ENCODE measurements at places on chromosomes 6 and 20. TPM values are rescaled to one million over a fixed set of nuclear protein-coding genes. Genes with fewer than 3 reads are reported as not detected.

PACSIN1 gene
- not detected for total RNA-seq

C6orf118 gene
- not detected for total RNA-seq

TNNC2 gene
- total RNA-seq: 0.79 TPM

HCRTR2 gene
- not detected for total RNA-seq

ACTL10 gene
- total RNA-seq: 1.7 TPM

RAB44 gene
- total RNA-seq: 0.09 TPM

ABHD16B gene
- not detected for total RNA-seq

BHLHE23 gene
- not detected for total RNA-seq

PRRT1 gene
- total RNA-seq: 0.17 TPM

RNF114 gene
- 48.6 TPM for total RNA-seq

CLPSL2 gene
- total RNA-seq: not detected

PROKR2 gene
- not detected for total RNA-seq

SLC17A2 gene
- total RNA-seq: not detected

PRIM2 gene
- total RNA-seq: 9.7 TPM

DNA sequence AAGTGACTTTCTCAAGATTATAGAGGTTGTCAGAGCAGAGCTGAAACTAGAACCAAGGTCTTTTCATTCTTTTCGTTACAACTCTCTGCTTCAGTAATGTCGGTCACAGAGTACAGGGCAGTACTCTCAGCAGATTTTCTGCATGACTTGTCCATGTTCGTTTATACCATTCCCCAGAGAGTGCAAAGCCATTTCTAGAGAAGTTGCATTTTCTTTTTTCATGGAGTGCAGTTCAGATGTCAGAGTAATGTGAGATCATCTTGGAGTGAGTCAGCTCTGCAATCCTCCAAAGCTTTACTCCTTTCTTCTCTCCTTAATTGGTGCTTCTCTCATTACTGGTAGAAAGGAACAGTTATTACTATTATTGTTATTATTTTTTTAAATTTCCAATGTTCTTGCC, 115.6 kb upstream of the B3GAT2 start:
- peak; percentile 5 for DNase-seq

GRCh38 chr6:168724669-168725570, 283.9 kb downstream of the SMOC2 start:
- DNase-seq: no peak

GRCh38 chr6:27630727-27631608, 158.1 kb upstream of the ZNF184 start:
- peak; percentile 79 for DNase-seq

DNA sequence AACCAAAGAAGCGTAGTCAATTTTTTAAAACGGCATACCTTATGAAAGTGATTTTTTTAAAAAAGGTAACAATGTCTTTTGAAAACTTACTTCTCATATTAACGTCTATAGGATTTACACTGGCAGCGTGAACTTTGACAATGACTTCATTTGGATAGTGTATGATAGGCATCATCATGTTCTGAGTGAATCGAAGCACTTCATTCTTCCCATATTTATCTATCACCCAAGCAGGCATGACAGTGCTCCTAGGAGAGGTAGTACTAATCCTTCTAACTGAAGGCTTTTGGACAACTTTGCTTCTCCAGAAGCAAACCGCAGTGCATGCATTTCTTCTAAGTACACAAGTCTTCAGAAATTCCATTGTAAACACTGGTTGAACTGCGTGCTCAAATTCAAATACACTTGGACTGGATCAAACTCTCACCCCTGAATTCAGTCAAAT, 618 bp downstream of the RTN4IP1 start:
- DNase-seq: no peak

GRCh38 chr6:21887231-21888185, 294.0 kb downstream of the SOX4 start:
- DNase-seq: no peak

- DNase-seq: no peak
These were observed 28.9 kb upstream of the BHLHE23 start for GRCh38 chr20:63035603-63036185.

DNA sequence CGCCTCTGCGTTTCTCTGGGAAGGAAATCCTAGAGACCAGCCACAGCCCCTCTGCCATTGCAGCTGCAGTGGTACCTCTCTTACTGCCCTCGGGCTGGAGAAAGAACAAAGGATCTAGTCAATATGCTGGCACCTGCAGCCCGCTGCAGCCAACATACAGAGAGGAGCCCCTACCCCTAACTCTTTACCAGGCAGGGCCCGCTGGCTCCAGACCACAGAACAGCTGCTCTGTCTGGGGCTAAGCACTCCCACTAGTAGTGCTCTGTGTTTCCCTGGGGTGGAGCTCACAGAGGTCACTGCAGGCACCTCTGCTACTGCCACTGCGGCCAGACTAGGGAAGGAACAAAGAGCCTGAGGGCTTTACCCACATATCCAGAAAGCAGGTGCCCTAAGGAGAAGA, 93.8 kb upstream of the IMPG1 start:
- no peak for DNase-seq

DNA sequence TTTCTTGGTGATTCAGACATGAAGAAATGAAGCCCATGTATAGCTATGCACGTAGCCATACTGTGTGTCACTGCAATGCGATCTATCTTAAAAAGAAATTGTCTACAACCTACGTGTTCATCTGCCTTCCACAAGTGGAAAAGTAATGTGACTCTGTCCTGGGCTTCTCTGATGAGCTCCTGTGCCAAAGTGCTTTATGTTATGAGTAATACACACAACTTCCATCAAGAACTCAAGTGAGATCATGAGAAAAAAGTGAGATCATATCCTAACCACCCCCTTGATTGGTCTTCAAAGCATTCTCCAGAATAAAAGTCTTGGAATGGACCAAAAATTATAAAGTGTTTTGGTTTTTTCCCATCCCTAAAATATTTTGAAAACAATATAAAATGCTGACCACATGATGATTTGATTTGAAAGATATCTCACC, 114.3 kb downstream of the DST start:
- no peak for DNase-seq

- no peak for DNase-seq
These were observed 28.5 kb upstream of the TMEM14A start for GRCh38 chr6:52642368-52642767.

- peak; percentile 17 for DNase-seq
These were observed 127.4 kb upstream of the AFDN start for GRCh38 chr6:167699141-167699931.

- no peak for DNase-seq
These were observed 36.0 kb upstream of the KLHL31 start for GRCh38 chr6:53701333-53702218.

GRCh38 chr20:57238089-57238488, 28.4 kb downstream of the BMP7 start:
- DNase-seq: no peak

DNA sequence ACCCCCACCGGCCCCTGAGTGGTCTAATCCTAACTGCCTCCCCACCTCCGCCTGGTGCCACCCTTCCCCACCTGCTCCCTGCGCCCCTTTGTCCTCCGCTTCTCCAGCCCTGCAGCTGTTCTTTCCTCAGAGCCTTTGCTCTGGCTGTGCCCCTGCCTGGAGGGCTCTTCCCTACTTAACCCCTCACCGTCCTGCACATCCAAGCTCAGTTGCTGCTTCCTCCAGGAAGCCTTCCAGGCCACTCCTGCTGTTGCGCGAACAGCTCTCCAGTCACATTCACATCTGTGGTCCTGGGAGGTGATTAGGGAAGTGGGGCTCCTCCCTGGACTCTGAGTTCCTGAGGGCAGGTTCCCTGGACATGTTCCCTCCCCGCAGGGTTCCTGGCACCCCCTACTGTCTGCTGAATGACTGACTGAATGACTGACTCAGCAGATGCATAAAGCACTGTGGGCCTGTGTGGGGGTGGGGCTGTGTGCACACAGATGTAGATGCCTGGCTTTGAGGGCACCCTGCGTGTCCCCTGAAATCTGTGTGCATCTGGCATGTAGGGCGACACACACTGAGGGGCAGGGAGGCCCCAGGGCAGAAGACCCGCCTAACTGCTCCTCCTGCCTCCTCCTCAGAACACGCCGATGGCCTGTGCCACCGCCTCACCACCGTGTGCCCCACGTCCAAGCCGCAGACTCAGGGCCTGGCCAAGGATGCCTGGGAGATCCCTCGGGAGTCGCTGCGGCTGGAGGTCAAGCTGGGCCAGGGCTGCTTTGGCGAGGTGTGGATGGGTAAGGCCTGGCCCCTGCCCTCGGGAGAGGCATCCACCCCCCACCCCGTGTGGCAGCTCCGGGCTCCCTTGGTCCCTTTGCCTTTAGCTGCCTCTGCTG, 51.4 kb downstream of the SRC start:
- DNase-seq: peak; percentile 38

DNA sequence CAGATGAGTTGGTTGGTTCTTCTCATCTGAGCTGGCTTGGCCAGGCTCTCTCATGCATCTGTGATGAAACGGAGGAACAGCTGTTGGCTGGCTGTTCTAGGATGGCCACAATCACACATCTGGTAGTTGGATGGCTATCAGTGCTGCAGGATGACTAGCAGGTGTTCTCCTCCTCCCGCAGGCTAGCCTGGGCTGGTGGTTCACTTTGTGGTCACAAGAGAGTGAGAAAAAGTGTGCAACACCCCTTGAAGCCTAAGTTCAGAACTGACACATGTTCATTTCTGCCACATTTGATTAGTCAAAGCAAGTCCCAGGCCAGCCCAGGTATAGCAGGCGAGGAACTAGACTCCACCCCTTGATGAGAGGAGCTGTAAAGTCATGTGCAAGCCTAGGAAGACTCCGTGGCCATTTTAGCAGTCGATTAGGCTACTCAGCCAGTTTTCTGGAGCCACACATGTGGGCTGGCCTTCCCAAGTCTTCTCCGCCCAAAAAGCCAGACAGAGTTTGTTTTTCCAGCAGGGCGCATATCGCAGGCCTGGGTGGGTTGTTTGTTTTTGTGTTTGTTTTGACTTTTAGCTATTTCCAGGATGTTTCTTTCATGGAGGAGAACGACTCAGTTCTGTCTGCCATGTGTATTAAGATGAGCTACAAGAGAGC, 120.8 kb downstream of the ISM1 start:
- DNase-seq: no peak

DNA sequence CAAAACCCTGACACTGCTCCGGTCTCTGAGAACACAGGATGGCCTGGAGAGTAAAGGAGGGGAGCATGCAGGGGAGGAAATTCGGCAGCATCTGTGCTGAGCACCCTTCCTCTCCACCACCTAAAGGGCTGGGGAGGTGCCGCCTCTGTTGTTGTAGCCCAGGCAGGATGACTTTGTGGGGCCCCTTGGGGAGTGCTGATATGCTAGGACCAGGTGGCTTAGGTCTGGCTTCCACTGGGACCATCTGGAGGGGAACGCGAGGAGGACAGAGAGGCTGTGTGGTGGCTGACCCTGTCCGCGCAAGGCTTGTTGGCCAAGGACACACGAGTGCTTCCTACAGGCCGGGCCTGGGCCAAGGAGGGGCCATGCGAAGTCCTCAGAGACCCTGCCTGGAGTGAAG, 9.9 kb upstream of the RPS6KA2 start:
- no peak for DNase-seq

DNA sequence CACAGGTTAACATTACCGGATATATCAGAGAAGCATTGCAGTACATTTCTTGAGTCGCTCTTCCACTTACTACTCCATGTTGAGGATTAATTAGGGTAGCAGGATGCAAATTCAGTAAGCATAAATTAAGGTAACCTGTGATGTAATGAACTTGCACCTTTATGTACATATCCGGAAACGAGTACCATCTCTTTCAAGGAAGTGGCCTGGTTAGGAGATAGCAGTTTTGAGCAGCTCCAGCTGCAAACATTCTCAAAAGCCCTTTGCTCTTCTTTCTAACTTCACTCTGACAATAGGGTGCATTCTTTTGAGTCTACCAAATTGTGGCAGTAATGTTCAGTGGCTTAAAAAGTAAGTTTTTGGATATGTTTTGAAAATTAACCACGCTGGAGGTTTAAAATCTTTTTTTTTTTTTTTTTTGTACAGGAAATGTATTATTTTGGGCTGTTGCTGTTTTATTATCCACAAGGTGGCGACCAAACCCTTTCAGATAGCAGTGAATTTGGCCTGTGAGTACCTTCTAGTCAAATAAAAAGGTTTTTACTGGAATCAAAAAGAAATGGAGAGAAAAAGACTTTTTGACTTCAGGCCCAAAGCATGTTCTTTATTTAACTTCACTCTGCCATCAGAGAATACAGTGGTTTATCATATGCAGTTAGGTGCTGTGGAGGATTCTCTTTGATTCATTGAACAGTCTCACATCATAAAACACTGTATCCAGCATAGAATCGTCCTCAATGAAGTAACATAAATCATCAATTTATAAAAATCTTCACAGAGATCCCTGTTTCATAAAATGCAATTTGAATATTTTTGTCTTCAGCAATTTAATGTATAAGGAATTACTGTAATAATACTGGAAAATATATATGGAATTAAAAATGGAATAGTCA, 8.9 kb downstream of the FAM217B start:
- DNase-seq: peak; percentile 71

- DNase-seq: no peak
These were observed 189.9 kb downstream of the CENPW start for GRCh38 chr6:126529637-126530362.

- DNase-seq: no peak
These were observed 30.2 kb downstream of the CHRNA4 start for GRCh38 chr20:63330940-63331339.

- DNase-seq: no peak
These were observed 80.6 kb upstream of the BEND6 start for GRCh38 chr6:56874328-56874727.

- no peak for DNase-seq
These were observed 7.8 kb upstream of the NEU1 start for GRCh38 chr6:31870385-31870921.

DNA sequence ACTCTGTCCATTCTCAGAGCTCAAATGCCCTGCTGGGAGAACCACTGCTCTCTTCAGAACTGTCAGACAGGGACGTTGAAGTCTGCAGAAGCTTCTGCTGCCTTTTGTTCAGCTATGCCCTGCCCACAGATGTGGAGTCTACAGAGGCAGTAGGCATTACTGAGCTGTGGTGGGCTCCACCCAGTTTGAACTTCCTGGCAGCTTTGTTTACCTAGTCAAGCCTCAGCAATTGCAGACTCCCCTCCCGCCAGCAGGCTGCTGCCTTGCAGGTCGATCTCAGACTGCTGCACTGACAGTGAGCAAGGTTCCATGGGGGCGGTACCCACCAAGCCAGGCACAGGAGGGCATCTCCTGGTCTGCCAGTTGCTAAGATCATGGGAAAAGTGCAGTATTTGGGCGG, 21.8 kb upstream of the UFL1 start:
- no peak for DNase-seq

- DNase-seq: no peak
These were observed 228.8 kb downstream of the SYNDIG1 start for GRCh38 chr20:24698189-24698588.

DNA sequence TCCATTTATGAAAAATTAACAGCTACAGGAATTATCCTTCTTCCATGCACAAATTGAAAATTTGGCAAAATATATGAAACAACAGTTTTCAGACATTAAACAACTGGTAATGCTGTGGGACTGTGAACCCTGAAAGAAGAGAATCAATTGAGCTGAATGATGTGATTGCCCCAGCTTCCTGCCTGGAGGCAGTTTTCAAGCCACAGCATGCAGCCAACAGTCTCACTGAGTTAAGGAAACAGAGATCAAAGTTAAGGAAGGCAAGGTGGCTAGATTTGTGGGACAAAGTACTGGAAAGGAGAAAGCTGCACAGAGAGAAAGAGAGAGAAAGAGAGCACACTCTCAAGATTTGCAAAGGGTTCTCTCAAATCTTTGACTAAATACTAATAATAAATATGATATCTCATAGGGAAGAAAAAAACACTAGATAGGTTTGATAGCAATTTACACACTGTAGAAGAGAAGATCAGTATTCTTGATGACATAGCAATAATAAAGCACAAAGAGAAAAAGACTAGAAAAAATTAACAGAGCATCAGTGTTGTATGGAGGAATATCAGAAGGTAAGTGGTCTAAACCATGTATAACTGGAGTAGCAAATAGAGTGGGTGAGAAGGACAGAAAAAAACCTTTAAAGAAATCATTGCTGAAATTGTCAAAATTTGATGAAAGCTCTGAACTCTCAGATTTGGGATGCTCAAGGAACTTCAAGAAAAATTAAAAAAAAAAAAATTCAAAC, 70.1 kb upstream of the CNKSR3 start:
- peak; percentile 16 for DNase-seq

Measured in MCF 10A (cell line).